ENCODE measurements at places on chromosomes 7 and 10. TPM values are rescaled to one million over a fixed set of nuclear protein-coding genes. Genes with fewer than 3 reads are reported as not detected.

The METTL27 gene
- polyA plus RNA-seq, result 7.6 TPM

DNA sequence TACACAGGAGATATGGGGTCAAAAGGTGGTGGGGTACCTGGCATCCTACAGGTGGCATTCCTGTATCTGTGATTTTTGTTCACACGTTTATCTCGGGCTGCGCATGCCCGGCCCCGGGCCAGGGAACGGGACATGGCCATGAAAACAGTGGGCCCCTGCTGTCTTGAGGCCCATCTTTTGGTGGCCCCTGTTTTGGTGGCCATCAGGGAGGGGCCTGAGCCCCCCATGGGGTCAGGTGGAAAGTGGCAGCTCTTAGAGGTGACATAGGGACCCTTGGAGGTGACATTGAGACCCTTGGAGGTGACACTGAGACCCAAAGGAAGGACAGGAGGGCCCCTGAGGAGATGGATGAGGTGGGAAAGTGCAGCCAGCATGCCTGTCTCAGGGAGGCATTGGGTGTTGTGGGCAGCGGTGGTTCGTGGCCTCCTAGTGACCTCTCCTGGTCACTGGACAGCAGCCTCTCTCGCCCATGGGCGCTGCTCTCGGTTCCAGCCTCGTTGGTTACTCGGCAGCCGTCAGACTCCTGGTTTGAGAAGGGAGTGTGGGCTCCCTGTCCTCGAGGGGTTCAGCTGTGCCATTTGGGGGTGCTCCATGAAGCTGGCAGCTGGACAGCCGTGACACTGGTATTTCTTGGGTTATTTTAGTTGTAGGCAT lies 39.9 kb downstream of the INPP5A start:
- DNase-seq, result no peak

DNA sequence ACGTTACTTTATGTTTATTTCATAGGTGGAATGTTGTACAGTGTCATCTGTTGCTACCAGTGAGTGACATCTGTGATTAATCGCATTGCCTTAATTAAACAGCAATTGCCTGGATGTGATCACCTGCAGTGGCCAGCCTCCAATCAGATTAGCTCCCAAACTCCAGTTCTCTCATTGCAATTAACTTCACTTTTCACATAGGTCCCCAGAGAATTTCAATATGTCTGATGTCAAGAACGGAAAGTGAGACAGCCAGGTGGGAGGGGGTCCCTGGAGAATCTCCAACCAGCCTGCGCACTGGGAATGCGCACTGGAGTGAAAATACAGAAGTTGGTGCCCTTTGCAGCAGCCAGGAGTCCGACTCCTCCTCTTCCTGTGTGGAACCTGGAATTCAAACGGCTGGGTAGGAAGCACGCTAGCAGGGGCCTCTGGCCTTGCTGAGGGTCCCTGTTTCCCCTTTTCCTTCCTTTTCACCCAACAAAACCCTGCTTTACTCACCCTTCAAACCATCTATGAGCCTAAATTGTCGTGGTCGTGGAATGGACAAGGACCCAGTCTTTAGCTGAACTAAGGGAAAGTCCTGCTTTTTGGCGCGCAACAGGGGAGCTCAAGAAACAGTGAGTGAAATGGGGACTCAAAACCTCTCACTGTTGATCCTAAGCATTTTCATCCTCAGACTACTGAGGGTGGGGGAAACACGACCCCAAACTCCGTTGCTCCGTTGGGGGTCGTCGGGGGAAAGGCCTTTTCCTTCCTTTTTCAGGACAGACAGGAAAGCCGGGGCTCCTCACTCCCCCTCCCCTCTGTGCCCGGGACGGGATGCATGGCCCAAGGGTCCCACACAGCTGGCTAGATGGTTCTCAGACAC lies 1355.5 kb upstream of the LRRTM3 start:
- peak; percentile 81 for DNase-seq

- DNase-seq, result no peak
Measured at GRCh38 chr10:101092881-101093354, 31.1 kb downstream of the KAZALD1 start.

DNA sequence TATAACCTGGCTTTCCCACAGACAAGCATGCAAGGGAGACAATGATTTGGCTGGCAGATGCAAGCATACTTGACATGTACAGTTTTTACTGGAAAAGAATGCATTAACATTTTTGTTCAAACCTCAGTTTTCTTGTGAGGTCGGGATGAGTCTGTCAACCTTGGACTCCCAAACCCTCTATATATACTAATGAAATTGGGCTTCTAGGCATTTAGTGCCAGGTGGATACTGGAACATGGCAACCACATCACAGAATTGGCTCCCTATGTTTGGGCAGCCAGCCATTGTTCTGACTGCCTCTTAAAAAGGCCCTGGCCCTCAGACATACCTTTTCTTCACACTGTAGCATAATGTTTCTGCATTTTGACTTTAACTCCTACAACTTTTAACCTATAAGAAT lies 39.1 kb downstream of the CDK6 start:
- DNase-seq, result no peak

The VAX1 gene
- polyA plus RNA-seq, result not detected

The SFRP5 gene
- 25.0 TPM for polyA plus RNA-seq

DNA sequence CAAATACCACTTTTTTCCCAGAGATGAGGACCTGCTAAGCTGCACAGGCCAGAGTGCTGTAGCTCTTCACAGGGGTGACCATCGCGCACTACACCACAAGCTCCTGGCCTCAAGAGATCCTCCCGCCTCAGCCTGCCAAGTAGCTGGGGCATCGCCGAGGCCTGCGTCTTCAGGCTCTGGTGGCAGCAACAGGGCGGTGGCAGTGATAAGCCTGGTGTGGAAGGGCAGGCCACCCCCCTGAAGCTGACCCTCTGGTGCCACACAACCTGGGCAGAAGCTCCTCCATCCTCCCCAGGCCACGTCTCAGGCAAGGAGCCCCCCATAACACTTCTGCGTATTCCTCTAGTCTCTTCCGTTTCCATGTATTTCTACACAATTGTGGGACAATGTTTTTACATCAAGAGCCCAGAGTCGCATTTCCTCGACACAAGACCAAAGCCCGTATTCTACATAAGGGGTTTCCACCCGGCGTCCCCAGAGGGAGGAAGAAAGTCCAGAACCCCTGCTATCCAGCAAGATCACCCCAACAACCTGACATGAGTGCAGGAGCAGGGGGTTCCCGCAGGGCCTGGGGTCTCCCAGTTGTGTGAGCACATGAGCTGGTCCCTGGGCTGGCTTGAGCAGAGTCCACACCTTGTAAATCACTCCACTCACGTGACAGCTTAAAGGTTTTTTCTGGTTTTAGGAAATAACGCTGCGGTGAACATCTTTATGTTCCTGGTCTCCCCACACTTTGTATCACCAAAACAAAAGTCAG lies 37.6 kb upstream of the NCAPG2 start:
- DNase-seq, result no peak

GRCh38 chr7:2629746-2630681 lies 1.8 kb upstream of the TTYH3 start:
- peak; percentile 88 for DNase-seq

The RHOBTB1 gene
- 21.8 TPM for polyA plus RNA-seq

The SNX10 gene
- polyA plus RNA-seq, result 12.6 TPM

DNA sequence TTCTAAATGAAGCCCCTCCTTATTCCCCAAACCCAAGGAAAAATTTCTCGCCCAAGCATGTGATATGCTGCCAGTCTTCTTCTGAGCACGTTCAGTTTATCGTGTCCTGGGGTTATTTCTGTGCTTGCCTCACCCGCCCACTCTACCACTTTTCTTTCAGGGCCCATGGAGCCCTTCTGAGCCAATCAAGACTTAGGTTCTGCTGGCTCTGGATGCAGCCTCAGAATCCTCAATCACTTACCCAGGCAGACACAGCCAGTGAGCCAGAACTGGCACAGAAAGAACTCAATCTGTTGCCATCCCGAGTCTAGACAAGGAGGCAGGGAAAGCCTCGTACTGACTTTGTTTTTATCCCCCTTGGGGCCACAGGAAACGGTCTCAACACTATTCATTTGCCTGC lies 34.2 kb upstream of the C10orf90 start:
- DNase-seq, result no peak

GRCh38 chr7:150848561-150849115 lies 3.7 kb upstream of the AOC1 start:
- DNase-seq, result no peak

DNA sequence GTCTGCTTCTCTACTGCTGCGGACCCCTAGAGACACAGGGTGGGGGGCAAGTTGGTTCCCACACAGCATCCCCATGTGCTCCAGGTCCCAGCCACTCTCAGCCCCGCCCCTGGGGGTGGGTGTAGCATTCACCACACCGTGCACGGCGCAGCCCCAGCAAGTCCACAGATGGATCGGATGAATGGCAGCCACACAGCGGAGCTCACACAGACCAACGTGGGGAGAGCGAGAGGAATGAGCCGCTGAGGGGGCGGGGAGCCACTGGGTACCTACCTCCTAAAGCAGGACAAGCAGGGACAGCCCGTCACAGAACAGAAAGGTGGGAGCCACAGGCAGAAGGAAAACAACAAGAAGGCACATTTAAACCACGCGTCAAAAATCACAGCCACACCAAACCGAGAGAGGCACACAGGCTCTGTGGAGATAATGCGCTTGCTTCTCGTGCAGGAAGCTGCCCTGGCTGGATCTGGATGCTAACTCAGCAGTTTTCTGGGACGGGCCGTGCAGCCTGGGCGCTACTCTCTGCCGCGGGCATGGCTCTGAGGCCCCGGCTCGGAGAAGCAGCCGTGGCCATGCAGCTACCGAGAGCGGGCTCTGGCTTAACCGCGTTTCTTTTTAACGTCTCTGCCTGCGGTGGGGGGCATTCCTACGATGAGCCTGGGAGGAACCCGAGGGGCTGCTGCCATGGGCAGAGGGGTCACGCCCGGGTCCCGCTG lies 102.5 kb downstream of the CYTH3 start:
- no peak for DNase-seq

The FAM13C gene
- polyA plus RNA-seq, result 5.7 TPM

DNA sequence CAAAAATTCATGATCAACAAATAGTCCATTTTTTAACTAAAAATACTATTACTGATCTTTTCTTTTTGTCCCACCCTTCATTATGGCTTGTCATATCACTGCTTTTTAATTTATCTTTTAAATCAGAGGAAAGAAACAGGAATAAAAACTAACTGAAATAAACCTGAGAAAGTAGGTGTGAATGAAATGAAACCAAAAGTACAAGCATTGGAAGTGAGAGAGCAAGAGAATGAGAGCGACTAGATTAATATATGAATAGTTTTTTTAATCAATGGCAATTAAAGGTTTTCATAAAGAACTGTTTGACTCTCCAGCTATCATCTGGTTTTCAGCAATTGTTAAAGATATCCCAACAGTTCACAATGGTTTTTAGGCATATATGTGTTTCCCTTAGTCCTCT lies 137.8 kb downstream of the SPAG6 start:
- no peak for DNase-seq

GRCh38 chr10:72085864-72086465 lies 2.4 kb downstream of the SPOCK2 start:
- DNase-seq, result no peak

The PHYHIPL gene
- polyA plus RNA-seq, result 19.1 TPM

GRCh38 chr10:71706216-71707121 lies 13.1 kb downstream of the C10orf105 start:
- DNase-seq, result no peak

GRCh38 chr7:29335188-29336083 lies 140.9 kb downstream of the CHN2 start:
- no peak for DNase-seq

The SLC13A1 gene
- polyA plus RNA-seq, result 1.7 TPM

DNA sequence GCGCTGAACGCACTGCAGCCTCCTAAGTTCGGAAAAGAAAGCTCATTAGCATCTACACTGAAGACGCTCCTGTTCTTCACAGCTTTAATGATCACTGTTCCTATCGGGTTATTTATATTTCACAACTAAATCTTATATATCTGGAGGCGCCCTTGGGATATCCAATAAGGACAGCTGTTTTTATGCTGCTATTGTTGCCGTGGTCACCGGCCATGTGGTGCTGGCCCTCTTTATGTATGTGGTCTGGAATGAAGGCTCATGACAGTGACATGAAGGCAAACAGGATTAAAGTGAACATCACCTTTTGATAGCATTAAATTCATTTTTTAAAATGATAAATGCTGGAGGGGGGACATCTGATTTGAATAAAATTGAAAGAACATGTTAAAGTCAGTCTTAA lies 8.8 kb downstream of the BLVRA start:
- no peak for DNase-seq

DNA sequence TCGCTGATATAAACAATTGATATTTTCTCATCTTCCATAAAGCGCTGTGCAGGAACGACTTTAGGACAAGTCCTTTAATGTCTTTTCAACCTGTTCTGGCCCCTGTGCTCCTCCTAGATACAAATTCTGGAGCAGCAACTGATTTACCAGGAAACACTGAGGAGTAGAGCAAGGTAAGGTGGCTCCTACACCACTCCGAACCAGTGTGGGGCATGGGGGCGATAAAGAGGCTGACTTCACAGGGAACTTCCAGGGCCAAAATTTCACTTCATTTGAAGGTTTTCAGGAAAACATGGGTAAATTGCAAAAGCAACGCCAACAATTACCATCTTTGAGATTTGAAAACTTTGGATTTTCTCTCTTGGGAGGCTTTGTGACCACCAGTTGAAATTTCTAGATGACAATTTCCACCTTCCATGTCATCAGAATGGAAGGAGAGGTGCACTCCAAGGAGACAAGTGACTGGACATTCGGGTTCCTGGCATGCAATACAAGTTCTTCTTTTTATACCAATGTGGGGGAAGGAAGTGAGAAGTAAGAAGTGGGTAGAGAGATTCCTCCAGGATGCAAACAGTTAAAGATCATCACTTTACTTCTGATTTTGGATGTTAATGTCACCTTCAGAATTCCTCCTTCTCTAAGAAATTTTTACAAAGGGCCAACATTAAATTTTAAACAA lies 118.5 kb downstream of the FAM107B start:
- no peak for DNase-seq

The FRMPD2 gene
- 0.06 TPM for polyA plus RNA-seq

DNA sequence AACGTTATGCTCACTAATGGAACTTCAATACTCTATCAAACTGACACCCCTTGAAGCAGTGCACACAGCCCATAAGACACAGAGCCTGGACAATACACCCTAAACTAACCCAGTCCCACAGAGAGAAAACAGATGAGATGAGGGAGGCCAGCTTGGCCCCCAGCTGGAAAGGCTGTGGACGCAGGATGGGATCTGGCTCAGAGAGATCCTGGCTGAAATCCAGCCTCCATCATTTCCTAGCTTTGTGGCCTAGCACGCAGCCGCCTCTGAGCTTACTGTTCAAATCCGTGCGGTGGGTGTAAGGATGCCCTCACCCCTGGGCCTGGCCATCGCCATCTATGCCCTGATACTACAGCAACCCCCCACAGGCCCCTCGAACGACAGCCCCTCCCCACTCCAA lies 32.7 kb downstream of the SNX8 start:
- no peak for DNase-seq

DNA sequence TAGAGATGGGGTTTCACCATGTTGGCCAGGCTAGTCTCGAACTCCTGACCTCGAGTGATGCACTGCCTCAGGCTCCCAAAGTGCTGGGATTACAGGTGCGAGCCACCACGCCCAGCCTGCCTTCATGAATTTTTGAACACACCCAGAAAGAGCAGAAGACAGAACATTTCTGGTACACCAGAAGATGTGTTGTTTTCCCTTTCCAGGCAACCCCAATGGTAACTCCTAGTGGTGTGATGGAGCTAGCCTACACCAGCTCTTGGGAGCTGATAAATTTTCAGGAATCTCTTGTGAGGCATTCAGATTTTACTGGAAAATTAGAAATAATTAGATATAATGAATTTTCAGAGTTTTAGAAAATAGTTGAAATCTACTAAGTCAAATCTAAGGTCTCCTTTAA lies 904 bp upstream of the CCDC7 start:
- no peak for DNase-seq

- DNase-seq, result no peak
Measured at GRCh38 chr7:129017933-129018538, 36.9 kb downstream of the TNPO3 start.
